Right forelimb (tissue), 1 donor: ENCODE measurements at places on chromosomes 12 and 14.
A peak's percentile ranks its signal among the peaks of the same experiment; 100 is the strongest.

- DNase-seq, result no peak
These were observed 5.7 kb downstream of the ZFHX2 start for GRCh38 chr14:23545740-23546365.

GRCh38 chr14:92173668-92174067 is 51.9 kb downstream of the CPSF2 start:
- no peak for DNase-seq

DNA sequence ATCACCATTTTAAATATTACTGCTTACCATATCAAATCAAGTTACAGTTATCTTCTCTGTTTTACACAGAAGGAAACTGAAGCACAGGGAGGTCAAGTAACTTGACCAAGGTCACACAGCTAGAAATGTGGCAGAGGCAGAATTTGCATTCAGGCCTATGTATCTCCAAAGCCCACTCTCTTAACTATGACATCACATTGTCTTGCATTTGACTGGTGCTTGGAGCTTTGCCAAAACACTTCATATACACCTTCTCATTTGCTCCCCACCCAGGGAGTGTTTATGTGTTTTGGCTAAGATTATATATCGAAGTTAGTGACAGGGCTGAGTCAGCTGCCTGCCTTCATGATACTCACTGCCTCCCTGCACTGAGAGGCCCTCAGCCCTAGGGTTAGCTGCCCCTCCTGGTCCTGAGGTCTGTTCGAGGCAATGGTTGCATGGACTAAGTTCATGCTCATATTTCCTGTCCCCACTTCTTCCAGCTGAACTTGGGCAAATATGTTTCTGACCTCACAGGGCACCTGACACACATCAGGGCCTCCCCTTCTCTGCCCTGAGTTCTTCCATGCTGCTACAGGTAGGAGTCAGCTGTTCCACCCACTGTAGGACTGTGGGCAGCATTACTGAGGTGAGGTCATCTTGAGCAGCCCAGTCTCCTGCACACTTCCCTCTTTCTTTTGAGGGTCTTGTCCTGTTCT is 1.8 kb downstream of the GALNT6 start:
- no peak for DNase-seq

GRCh38 chr12:116969615-116970585 is 59.1 kb downstream of the FBXW8 start:
- no peak for DNase-seq

DNA sequence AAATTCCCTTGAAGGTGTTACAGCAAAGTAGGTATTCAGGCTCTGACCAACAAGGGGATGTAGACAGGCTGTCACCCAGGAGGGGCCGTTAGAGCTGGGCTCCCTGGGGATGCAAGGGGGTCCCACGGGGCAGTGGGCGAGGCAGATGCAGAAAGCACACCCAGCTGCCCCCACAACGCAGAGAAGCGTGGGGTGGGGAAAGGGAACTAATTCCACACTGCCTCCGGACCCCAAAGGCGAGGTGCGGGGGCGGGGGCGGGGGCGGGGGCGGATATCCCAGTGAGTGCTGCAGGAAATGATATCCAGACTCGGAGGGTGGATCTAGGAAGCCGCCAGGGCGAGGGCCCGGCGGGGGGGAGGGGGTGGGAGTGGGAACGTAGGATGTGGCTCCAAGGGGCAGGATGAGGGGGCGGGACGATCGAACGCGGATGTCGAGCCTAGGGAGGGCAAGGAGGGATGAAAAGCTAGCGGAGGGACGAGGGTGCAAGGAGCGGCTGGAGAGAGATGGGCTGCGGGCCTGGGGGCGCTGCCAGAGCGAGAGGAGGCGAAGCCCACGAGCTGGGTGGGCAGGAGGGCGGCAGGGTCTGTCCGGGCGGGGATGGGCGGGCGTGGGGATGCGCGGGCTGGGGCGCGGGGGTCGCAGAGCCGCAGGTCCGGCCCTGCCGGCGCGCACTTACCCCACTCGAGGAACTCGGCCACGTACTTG is 874 bp downstream of the CDC42BPB start:
- peak; percentile 85 for DNase-seq

- no peak for DNase-seq
These were observed 18.8 kb upstream of the KLRF1 start for GRCh38 chr12:9808504-9808903.

DNA sequence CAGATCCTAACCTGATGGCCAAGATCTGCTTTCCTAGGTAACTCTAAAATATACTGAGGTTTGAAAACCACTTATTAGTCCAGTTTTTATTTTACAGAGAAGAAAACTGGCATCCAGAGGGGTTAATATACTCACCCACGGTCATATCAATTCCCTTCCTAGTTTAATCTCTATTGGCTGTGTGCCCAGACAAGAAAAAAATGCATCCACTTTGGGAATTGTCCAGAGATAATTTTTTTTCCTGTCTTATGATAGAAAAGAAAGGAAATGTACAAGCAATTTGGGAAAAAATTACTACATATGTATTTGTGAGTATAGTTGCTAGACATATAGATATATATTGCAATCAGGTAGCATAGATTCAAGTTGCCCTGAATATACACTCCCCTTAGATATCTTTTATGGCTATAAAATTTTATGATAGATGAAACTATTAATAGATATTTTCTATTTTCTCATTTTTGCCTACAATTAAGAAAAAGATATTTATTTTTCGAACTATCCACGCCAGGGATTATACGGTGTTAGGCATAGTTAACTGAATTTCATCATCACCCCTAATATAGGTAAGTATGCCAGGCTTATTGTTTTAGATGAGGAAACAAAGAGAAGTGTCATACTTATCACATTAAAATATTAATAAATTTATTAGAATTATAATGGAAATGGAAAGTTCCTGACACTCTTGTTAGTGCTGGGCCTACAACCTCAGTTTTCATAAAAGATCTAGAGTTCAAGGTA is 100.5 kb upstream of the SLC38A2 start:
- DNase-seq, result no peak

- no peak for DNase-seq
These were observed 19.2 kb downstream of the CSRP2 start for GRCh38 chr12:76859611-76860010.
